ENCODE measurements at places on chromosomes 7 and 10.

DNA sequence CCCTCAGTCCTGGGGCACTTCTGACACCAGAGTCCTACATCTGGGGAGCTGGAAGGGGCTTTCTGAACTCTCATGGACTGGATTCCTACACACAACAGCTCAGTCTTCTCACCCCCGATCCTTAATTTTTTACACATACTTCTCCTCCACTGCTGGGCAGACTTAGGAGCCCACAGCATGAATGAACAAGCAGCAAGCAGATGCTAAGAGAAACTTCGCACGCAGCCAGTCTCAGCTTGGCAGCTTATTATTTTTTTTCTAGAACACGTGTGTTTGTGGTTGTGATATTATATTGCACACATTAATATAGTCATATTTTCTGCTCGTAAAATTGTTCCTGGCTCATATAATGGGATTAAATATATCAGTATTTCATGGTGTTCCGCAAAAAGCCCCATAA lies 50.9 kb upstream of the LOXL4 start:
- no peak for DNase-seq

- no peak for DNase-seq
Measured at GRCh38 chr10:77016278-77016815, 621.3 kb downstream of the KCNMA1 start.

GRCh38 chr10:126661356-126661755 lies 9.1 kb downstream of the C10orf90 start:
- DNase-seq, result no peak

DNA sequence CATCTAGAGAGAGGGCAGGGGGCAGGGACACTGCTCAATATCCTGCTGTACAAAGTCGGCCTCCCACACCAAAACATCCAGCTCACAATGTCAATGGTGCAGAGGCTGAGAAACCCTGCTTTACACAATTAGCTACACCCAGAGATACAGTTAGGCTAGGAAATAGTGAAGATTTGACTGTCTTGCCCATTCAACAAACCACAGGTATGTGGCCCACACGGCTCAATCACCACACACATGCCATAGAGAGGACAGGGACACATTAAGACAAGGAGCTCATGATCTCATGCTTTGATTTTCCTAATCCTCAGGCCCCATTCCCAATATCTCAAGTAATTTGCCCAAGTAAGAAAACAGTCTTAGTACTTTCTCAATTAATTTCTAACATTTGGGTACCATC lies 110.4 kb downstream of the OSBPL3 start:
- DNase-seq, result no peak

DNA sequence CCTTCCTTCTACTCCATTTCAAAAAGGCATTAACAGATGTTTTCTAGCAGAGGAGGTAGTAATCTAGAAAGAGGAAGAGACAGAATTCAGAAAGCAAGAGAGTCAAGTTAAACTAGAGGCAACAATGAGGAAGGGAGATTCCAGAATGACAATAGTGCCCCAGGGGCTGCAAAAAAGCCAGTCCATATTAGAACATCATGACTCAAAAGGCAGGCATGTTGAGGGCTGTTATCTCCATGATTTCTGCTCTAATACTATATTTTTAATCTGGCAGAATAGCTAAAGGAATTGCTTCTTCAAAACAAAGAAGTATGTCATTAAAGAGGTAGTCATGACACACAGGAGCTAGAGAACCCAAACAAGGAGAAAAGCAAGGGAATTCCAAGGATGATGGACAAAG lies 599.6 kb downstream of the INHBA start:
- peak; percentile 20 for DNase-seq

GRCh38 chr10:68463365-68464093 lies 8.2 kb downstream of the DNA2 start:
- no peak for DNase-seq

GRCh38 chr10:71974489-71975021 lies 10.4 kb downstream of the CHST3 start:
- DNase-seq, result peak; percentile 70

DNA sequence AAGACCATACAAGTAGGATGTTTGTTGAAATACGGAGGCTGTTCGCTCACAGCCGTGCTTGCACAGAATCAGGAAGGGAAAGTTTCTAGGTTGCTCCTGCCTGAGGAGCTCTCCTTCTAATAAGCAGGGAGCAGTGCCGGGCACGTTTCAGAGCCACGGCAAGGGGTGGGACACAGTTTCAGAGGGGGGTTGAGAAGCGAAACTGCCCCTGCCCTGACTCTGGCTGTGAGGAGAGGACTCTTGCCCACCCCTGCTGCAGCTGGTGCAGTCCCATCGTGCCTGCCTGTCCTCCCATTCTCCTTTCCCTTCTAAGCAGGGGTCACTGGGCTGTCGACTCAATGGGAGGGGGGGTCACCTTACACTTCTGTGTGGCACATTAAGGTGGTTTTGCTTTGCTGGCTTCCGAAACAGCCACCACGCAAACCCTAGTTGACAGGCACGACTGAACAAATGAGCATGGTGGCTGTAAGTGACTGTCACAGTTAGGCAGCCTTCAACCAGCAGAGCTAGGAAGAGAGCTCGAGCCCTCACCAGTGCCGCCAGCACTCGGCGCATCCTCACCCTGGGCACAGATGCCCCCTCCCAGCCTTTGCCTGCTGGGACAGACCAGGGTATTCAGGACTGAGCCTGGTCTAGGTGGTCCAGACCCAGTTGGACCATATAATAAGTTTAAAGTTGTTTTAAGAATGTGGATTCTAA lies 37.5 kb downstream of the ZNF467 start:
- no peak for DNase-seq

- DNase-seq, result no peak
Measured at GRCh38 chr10:131770946-131771633, 129.7 kb upstream of the PPP2R2D start.

Data from GM20000 (cell line).